ENCODE measurements at places on chromosomes 5 and 9.
A peak's percentile ranks its signal among the peaks of the same experiment; 100 is the strongest.

- no peak for DNase-seq
Observed at GRCh38 chr9:21504894-21505293, 22.8 kb upstream of the IFNE start.

- DNase-seq, result no peak
Observed at GRCh38 chr5:136811086-136811485, 445.7 kb upstream of the TRPC7 start.

DNA sequence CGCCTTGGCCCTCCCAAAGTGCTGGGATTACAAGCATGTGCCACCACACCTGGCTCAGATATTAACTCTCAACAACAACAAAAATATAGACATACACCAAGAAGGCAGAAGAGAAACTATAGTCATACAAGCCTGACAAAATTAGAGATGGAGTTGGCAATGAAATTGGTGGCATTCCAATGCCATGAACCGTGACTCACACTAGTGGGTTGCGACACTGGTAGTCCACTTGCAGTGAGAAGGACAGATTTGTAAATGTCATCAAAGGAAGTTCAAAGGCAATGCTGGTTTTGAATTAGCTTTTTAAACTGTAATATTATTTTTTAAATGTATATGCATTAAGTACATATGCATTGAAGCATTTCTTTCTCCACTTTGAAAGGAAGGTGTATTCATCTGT lies 8.5 kb upstream of the DNAJC25 start:
- DNase-seq, result no peak

GRCh38 chr9:131263701-131264100 lies 12.6 kb downstream of the FAM78A start:
- no peak for DNase-seq

GRCh38 chr5:26674846-26675245 lies 363.5 kb downstream of the CDH9 start:
- DNase-seq, result no peak

- no peak for DNase-seq
Observed at GRCh38 chr5:157233515-157233914, 32.4 kb upstream of the CYFIP2 start.

- no peak for DNase-seq
Observed at GRCh38 chr5:121313886-121314285, 537.8 kb upstream of the FTMT start.

DNA sequence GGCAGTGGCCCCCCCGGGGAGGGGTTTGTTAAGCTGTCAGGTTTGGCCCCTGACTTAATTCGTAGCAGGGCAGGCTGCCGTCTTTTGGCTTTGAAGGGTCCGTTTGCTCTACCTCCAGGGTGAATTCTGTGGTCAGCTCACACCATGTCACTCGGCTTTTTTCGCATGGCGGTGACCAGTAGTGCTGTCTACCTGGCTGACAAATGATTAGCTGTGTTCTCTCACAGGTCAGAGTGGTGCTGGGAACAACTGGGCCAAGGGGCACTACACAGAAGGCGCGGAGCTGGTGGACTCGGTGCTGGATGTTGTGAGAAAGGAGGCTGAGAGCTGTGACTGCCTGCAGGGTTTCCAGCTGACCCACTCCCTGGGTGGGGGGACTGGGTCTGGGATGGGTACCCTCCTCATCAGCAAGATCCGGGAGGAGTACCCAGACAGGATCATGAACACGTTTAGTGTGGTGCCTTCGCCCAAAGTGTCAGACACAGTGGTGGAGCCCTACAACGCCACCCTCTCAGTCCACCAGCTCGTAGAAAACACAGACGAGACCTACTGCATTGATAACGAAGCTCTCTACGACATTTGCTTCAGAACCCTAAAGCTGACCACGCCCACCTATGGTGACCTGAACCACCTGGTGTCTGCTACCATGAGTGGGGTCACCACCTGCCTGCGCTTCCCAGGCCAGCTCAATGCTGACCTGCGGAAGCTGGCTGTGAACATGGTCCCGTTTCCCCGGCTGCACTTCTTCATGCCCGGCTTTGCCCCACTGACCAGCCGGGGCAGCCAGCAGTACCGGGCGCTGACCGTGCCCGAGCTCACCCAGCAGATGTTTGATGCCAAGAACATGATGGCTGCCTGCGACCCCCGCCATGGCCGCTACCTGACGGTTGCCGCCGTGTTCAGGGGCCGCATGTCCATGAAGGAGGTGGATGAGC lies 1.4 kb downstream of the TUBB4B start:
- DNase-seq, result no peak

- peak; percentile 34 for DNase-seq
Observed at GRCh38 chr5:113917997-113918396, 404.5 kb downstream of the YTHDC2 start.

GRCh38 chr5:147472664-147473475 lies 37.0 kb downstream of the DPYSL3 start:
- peak; percentile 20 for DNase-seq

DNA sequence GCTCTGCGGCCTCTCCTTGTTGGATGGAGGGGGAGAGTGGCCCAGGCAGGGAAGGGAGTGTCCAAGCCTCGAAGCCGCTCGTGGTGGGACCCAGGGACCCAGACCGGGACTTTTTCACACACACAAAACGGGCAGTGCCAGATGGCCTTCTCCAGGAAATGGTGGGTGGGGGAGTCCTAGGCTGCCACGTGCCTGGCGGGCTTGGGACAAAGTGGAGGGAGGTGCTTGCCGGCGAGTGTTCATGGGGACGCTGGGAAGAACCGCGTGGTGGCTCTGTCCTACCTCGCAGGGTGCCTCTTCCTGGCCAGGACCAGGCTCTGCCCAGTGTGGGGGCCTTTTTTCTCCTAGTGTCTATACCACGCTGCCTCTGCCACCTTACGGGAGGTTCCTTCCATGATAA lies 155.0 kb upstream of the COL5A1 start:
- no peak for DNase-seq

DNA sequence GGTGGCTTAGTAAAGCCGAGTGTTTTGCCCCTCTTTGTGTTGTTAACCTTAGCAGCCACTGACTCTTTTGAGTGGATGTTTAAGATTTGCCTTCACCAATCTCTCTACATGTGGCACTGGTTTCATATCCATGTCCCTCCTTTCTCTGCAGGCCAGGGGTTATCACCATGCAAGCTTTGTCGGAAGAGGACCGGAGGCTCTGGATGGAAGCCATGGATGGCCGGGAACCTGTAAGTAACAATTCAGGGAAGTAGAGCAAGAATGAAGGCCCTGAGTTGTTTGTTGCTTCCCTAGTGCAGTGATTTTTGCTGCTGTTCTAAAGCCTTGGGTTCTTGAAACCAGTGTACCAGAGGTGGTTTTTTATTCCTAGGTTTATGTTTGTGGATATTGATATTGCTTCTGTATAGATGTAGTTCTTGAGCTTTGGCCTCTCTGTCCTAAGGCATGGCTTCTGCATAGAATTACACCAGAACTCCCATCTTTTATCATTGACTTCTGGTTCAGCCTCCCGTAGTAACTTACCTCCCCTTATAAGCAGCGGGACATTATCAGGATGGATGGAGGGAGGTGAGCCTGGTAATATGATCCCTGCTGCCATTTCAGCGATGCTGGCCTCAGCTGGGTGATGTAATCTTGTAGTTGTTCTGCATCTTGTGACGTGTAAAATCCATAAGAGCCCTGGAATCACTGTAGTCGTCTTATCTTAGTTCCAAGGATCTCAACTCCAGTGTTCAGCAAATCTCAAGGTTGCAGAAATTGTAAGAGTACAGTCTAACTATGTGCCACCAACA lies 161.9 kb downstream of the ARHGAP26 start:
- no peak for DNase-seq

- DNase-seq, result no peak
Observed at GRCh38 chr5:139772089-139772791, 23.4 kb upstream of the PSD2 start.

DNA sequence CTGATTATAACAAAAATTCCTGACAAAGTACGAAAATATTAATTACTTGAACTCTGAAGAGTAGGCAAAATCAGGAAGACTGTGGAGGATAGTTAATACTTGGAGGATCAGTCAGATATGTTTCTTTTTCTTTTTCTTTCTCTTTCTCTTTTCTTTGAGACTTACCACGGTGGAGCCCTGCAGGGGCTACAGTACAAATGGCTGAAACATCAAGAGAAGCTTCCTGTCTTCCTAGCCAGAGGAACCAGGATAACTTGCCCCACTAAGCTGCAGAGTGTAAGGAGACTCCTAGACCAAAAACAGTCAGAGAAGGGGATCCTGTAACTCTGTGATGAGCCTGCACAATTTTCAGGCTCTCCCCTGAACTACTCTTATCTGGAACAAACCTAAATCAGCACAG lies 324.6 kb upstream of the TYRP1 start:
- DNase-seq, result no peak

DNA sequence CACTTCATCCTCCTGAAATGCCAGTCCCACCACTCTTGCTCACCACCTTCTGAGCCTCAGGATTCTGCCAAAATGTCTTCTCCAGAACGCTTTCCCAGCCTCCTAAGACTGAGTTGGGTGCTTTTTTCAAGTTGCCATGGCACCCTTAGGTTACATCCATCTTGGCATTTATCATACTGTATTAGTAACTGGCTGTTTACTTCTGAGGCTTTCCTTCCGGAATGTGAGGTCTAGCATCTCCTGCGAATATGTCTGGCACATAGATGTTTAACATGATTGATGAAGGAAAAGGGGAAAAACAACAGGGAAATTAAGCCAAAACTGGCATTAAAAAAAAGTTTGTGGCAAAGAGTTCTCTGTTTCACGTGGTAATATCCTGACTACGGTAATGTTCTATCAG lies 24.9 kb downstream of the RNF130 start:
- DNase-seq, result no peak

DNA sequence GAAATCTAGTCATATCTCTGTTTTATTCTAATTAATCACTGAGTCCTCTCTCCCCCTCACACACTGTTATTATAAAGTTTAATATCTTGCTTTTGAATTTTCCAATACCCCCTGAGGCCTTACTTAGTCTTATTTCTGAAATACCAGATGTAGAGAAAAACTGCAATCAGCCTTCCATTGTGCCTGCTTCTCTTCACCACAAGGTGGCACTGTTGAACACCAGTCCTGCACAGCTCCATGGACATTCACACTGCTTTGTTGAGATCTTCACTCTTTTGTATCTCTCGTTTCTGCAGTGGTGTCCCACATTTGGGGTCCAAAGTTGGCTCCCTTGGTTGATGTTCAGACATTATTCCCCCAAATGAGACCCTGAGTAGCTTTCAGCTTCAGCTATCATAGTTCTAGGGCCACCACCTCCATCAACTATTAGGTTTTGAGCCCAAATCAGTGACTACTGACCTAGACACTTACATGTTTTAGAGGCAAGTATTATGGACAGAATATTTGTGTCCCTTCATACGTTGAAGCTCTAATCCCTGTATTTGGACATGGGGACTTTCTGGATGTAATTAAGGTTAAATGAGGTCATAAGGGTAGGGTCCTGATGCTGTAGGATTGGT lies 24.3 kb downstream of the BOD1 start:
- no peak for DNase-seq

- no peak for DNase-seq
Observed at GRCh38 chr5:90279091-90279490, 130.5 kb downstream of the CETN3 start.

- DNase-seq, result no peak
Observed at GRCh38 chr5:96177303-96177869, 215.7 kb upstream of the ELL2 start.

DNA sequence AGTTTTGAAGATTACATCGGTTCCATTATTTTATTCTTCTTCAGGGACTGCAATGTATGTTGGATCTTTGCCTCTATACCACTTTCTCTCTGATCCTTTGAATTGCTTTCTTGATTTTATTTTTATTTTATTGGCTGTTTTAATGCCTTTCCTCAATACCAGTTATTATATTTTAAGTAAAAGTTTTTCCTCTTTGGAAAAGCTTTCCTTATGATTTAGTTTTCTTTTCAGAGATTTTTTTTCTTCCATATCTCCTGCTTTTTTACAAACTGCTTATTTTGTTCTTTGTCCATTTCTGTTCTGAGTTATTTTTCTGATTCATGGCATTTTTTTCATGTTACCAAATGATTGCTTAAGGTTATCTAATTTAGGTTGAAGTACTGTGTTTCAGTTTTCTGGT lies 11.5 kb downstream of the ZMAT2 start:
- DNase-seq, result no peak

DNA sequence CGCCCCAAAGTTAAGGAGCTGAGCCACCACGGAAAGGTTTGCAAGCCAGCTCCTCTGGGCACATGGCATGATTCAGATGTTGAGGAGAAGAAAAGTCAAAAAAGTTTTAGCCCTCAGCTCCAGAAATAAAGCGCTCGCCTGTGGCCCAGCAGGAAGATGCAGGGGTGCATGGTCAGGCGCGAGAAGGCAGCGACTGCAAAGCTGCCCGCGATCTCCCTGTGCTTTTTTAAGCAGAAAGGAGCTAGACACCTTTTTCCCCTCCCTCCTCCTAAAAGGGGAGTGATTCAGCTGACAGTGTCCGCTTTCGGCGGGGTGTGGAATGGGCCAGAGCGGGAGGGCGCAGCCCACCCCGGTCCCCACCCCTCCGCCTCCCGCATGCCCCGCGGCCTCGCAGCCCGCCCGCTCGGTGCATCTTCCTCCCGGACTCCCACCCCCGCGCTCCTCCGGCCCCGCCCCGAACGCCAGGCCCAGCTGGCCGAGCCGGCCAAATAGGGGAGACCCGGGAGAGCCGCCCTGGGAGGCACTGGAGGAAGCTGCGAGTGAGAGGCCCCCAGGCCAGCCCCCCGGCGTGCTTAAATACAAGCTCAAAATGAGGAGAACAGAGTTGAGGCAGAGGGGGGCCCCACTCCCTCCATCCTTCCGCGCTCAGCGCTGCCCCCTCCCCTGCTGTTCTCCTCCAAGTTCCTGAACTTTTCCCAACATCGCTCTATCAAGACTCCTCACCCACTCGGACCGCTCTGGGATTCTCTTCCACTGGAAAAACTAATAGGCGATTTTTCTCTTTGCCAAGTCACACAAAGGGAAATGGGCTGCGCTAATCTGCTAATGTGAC lies at the start of gene ADAMTS12:
Gene ADAMTS12 (minus strand): TSS at position 203 of the 832 bp plus-strand sequence. CDS start 134 bp downstream, at position 69.
- DNase-seq, result peak; percentile 9

GRCh38 chr5:97847920-97848631 lies 665.0 kb upstream of the RIOK2 start:
- DNase-seq, result no peak

DNA sequence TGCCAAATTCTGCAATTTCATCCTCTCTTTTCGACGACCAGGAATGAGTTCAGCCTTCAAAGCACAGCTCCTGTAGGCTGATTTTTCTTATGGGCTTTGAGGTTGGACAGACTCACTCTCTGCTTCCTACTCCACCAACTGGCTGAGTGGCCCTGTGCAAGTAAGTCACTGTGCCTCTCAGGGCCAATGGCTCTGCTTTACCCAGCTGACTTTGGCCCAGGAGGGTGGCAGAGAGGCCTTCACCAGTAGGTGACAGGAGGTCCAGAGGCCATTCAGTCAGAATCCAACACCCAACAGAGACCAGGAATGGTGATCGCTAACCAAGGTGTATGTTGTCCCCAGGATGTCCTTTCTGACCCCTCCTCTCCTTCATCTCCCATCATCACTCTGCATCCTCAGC lies 49.5 kb upstream of the ALDH1B1 start:
- no peak for DNase-seq

- no peak for DNase-seq
Observed at GRCh38 chr5:120007598-120007997, 378.2 kb downstream of the FAM170A start.

- no peak for DNase-seq
Observed at GRCh38 chr5:76606701-76607100, 16.5 kb downstream of the F2RL2 start.

All from spinal cord (tissue), 10 donors.